ENCODE measurements at places on chromosomes 12 and 14.

- no peak for DNase-seq
Observed at GRCh38 chr14:23513005-23513817, 38.4 kb downstream of the ZFHX2 start.

- DNase-seq = no peak
Observed at GRCh38 chr14:78440356-78440894, 270.3 kb downstream of the NRXN3 start.

DNA sequence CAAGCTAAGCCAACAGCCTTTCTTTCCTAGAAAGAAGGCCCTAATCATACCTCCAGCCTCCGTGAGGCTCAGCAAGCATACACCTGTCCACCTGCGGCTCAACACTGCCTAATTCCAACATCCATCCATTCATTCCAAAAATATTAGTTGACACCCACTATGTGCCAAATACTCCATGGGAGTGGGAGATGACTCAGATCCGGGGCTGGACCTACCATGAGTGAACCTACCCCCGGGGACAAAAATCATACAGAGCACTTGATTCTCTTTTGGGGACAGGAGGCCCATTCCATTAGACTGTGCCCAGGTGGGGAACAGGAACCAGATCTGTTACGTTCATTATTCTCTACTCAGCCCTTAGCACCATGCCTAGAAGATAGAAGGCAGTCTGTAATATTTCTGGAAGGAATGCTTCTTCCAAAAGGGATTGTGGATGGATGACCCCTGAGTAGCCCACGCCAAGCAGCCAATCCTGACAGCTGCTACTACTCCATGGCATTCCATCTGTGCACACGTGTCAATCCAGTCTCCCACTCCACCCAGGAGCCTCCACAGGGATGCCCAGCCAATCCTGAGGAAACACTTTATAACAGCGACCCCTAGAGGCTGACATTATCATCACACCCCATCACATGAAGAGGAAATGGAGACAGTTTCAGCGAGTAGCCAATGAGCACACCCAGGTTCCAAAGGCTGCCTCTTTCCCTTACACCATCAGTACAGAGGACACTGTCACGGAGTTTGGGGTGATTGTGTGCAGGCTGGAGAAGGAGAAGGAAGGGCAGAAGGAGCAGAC lies 170.7 kb downstream of the ESRRB start:
- no peak for DNase-seq

DNA sequence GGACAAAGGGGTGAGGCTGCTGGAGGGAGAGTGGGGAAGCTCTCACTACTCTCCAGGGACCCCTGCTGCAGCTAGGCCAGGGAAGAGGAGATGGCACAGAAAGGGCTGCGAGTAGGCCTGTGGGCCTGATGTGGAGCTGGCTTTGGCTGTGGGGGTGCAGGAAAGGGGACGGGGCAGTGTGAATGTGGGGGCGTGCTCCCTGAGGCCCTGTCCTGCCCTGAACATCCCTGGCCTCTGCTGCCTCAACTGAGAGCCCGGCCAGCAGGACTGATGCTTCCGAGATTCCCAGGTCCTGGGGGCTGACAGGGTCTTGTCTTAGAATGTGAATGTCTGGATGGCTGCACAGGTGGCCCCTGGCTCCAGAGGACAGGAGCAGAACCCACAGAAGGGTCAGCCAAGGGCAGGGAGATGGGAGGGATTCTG lies 64.2 kb downstream of the CHGA start:
- no peak for DNase-seq

DNA sequence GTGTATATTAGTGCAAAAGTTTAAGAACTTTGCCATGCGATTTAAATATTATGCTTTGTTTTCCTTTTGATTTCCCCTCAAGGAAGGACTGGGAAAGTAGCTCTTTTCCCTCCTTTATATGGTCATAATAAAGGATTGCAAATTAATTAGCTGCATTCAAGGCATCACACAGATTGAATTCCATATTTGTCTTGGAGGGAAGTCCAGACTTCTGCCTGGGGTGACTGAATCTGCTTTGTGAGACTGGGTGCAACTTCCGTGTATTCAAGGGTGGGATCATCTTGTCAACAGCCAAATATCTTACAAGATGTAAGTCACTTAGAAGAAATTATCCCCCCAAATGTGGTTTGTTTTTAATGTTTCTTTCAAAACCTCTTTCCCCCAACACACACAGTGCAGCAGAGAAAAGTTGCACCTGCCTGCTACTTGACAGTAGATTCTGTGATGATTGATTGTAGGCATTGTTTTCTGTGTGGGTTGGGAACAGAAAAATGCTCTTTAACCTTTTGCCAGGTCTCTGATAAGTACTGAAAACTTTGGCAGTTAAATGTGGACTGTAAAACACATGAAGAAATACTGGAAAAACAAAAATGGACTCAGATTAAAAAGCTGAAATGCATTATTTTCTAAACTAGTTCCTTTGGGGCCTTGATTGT lies 28.4 kb downstream of the STK38L start:
- DNase-seq = no peak

- no peak for DNase-seq
Observed at GRCh38 chr12:84605983-84606382, 306.6 kb downstream of the SLC6A15 start.

- DNase-seq = peak; percentile 76
Observed at GRCh38 chr14:21917699-21918436, 244.2 kb upstream of the OR4E1 start.

GRCh38 chr14:91506226-91506625 lies 3.9 kb downstream of the PPP4R3A start:
- DNase-seq = no peak

DNA sequence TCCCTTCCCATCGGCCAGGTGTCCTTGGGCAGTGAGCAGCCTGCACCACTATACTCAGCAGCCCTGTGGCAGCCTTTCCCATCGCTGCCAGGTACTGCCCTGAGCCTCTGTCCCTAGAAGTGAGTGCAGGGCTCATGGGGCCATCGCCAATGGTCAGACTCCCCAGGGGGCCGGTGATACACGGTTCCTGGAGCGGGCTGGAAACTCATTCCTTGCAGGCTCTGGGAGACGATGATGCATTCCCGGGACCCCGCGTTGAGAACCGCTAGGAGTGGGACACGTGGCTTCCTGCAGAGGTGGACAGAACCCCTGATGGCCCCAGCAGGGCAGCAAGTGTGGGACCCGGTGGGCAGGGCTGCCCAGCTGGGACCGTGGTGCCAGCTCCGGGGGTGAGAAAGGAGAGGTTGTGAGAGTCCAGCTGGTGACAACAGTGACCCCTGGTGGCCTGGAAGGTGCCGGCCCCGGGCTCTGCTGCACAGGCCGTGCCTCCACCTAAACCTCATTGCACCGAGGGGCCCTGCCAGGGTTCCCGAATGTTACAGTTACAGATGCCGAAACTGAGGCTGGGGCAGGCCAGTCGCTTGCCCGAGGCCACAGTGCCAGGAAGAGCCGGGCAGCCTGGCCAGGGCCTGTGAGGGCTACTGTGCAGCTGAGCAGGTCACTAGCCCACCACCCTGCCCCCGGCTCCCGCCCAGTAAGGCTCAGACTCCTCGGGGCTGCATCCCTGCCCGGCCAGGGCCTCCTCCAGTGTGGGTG lies 33.8 kb downstream of the FBRSL1 start:
- no peak for DNase-seq

DNA sequence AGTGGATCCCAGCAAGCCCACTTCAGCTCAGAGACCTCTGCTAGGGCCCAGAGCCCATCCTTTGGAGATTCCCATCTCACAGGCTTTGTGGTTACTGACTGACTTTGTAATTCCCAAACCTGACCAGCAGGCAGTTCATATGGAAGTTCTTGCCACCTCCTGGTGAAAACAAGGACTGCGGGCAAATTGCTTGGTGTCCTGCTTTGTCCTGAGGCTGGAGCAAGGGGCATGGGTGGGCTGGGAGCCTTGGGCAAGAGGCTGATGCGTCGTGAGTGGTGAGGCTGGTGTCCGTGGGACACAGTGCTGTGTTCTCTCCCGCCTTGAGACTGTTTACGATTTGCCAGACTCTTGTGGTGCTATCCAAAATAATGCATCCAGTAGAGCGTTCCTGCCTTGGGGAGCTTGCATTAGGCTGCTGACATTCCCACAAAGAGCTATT lies 91.0 kb downstream of the LRRC74A start:
- no peak for DNase-seq

DNA sequence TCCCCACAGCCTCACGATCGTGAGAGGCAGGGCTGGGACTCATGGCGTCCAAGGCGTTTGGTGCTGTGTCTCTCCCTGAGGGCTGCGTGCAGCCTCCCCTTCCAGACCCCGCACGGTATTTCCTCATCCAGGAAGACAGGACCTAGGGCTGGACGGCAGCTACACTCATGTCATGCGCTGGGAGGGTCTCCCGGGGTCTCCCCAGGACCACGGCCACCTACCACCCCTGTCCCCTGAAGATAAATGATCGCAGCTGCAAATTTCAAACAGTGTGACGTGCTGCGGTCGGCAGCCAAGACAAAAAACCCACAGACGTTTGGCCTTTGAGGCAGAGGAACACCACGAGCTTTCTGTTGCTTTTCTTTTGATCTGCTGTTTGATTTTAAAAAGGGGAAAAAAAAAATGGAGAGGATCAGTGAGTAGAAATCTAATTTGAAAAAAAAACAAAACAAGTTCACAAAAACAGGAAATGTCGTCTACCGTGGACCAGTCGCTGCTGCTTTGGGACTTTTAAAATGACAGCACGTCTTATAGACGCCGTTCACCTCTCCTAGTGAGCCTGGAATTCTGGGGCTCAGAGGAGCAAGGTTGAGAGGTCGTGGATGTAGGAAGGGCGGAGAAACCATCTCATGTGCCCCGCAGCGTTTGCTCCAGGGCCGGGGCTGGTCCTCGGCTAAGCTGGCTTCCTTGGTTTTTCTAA lies 237.6 kb downstream of the SLC41A2 start:
- DNase-seq = no peak

GRCh38 chr14:71726580-71727021 lies 205.6 kb upstream of the RGS6 start:
- no peak for DNase-seq

DNA sequence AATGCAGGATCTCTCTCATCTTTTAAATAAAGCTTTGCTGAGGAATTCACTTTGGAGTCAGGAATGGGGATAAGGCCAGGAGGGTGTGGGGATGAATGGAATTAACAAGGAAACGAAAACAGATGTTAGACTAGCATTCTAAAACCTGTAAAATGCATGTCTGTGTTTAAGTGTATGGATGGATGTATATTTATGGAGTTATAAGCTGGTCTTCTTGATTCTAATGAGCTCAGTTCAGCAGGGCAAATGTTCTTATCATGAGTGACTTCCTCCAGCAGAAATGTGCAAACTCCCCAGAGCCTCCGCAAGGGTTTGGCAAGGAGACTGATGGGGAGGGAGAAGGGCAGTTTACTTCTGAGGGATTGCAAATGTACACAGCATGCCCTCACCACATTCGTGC lies 149.1 kb downstream of the NTF3 start:
- no peak for DNase-seq

- DNase-seq = no peak
Observed at GRCh38 chr14:36857136-36857535, 195.5 kb downstream of the PAX9 start.

DNA sequence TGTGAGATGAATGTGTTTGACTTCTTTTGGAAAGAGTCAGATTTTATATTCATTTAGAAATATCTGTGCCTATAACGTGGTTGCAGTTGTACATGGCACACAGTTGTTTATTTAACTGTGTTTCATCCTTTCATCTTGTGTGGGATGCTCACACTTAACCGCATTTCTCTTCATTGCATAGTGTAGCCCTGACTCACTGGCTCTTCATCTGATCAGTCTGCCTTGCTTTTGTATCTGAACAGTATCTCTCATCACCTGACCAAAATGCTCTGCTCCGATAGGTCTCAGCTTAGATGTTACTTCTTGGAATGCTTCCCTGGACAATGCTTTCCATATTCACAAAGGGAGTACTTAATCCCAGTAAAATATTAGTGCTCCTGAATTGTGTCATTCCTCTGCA lies 83.4 kb downstream of the PDE3A start:
- no peak for DNase-seq

DNA sequence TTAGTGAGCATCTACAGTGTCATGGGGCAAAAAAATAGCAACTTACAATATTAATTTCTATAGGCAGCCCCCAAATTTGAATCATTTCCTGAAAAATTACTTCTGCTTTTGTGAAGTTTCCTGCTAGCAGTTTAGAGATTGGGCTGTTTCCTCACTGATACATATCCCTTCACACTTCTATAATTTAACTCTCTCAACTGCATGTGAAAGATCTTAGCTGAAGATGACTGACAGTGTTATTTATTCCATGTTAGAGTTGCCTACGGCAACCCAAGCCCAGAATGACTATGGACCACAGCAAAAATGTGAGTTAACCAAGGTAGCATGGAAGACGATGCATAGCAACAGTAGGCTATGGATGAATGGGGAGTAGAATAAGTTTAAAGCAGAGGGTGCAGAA lies at the start of gene KLRG1:
TSS of gene KLRG1 (plus strand) at position 134 of the 400 bp plus-strand sequence. CDS start at position 224, 90 bp downstream.
- no peak for DNase-seq

GRCh38 chr14:74360163-74360562 lies 11.9 kb downstream of the VRTN start:
- no peak for DNase-seq

DNA sequence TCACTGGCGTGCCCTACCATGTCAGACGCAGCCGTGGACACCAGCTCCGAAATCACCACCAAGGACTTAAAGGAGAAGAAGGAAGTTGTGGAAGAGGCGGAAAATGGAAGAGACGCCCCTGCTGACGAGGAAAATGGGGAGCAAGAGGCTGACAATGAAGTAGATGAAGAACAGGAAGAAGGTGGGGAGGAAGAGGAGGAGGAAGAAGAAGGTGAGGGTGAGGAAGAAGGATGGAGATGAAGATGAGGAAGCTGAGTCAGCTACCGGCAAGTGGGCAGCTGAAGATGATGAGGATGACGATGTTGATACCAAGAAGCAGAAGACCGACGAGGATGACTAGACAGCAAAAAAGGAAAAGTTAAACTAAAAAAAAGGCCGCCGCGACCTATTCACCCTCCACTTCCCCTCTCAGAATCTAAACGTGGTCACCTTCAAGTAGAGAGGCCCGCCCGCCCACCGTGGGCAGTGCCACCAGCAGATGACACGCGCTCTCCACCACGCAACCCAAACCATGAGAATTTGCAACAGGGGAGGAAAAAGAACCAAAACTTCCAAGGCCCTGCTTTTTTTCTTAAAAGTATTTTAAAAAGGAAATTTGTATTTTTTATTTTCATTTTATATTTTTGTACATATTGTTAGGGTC lies 13.2 kb downstream of the TRIP11 start:
- no peak for DNase-seq

- no peak for DNase-seq
Observed at GRCh38 chr12:48151103-48151771, 6.1 kb downstream of the ASB8 start.

DNA sequence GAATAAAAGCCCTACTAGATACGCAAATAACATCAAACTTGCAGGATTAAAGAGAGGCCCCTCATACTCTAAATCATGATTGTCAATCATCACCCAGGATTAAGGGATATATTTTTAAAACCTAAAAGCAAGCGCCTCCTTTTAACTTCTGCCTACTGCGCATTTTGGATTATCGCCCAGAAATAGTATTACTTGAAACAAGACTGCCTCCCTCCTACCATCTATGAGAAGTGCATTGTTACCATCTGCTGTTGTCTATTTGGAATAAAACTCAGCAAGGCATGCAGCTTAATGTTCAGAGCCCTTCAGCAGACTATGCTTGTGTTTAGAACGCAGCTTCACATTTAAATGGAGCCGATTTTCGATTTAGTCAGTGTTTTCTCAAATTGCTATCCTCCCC lies 79.6 kb downstream of the EXOC5 start:
- no peak for DNase-seq

- no peak for DNase-seq
Observed at GRCh38 chr14:104085889-104086201, 345 bp downstream of the ASPG start.
